Naive thymus-derived CD4-positive, alpha-beta T cell (primary cell): ENCODE measurements at places on chromosomes 13 and 19. TPM values are rescaled to one million over a fixed set of nuclear protein-coding genes. Genes with fewer than 3 reads are reported as not detected.

C19orf12 gene
- 25.5 TPM for total RNA-seq

GRCh38 chr19:48169578-48169938, 586 bp downstream of the LIG1 start:
- peak overlapping the region; percentile 94 for H3K27ac ChIP-seq
- H3K4me3 ChIP-seq, result peak overlapping the region; percentile 98
- H3K27me3 ChIP-seq, result no peaks in the 10 kb centered on the region
- DNase-seq, result peak; percentile 95
- no peaks in the 10 kb centered on the region for H3K36me3 ChIP-seq

DNA sequence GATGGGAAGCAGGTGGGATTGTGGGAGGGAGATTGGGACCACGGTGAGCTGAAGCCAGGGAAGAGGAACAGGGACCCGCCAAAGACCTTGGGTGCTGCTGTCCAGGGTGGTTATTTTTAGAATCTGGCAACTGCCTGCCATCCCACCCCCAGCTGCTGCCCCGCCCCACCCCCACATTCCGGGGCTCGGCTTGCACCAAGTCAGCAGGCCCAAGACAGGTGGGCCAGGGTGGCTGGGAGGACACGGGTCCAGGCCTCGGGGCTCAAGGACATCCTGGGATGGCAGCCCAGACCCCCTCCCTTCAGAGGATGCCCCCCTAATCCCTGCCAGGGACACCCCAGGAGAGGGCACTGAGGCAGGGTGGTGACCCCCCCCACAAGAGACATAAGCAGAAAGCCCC, 827 bp downstream of the CKM start:
- no peak overlapping the region for H3K27ac ChIP-seq
- DNase-seq, result no peak
- no peak overlapping the region for H3K4me3 ChIP-seq

GRCh38 chr13:77502104-77502720, 33.3 kb upstream of the SCEL start:
- no peak overlapping the region for H3K4me3 ChIP-seq
- no peak overlapping the region for H3K27ac ChIP-seq
- no peaks in the 10 kb centered on the region for H3K4me1 ChIP-seq

DNA sequence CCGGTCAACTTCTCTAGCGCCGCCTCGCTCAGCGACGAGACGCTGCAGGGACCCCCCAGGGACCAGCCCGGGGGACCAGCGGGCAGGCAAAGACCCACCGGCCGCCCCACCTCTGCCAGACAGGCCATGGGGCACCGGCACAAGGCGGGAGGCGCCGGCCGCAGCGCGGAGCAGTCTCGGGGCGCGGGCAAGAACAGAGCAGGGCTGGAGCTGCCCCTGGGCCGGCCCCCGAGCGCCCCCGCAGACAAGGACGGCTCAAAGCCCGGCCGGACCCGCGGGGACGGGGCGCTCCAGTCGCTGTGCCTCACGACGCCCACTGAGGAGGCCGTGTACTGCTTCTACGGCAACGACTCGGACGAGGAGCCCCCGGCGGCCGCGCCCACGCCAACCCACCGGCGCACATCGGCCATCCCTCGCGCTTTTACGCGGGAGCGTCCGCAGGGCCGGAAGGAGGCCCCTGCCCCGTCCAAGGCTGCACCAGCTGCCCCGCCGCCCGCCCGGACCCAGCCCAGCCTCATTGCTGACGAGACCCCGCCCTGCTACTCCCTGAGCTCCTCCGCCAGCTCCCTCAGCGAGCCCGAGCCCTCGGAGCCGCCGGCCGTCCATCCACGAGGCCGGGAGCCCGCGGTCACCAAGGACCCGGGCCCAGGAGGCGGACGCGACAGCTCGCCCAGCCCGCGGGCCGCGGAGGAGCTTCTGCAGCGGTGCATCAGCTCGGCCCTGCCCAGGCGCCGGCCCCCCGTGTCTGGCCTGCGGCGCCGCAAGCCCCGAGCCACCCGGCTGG, 11.3 kb downstream of the C19orf25 start:
- H3K27me3 ChIP-seq, result peaks cover 6% of the 10 kb centered on the region
- peaks cover 19% of the 10 kb centered on the region for H3K4me1 ChIP-seq
- no peaks in the 10 kb centered on the region for H3K36me3 ChIP-seq
- H3K27ac ChIP-seq, result no peak overlapping the region
- no peak overlapping the region for H3K4me3 ChIP-seq
- DNase-seq, result no peak

GRCh38 chr13:105272660-105273631, 1262.5 kb downstream of the EFNB2 start:
- DNase-seq, result no peak
- no peaks in the 10 kb centered on the region for H3K4me1 ChIP-seq
- H3K27me3 ChIP-seq, result no peaks in the 10 kb centered on the region
- H3K36me3 ChIP-seq, result no peaks in the 10 kb centered on the region
- H3K27ac ChIP-seq, result no peak overlapping the region
